ENCODE measurements at places on chromosomes 6 and 20. TPM values are rescaled to one million over a fixed set of nuclear protein-coding genes. Genes with fewer than 3 reads are reported as not detected.

DNA sequence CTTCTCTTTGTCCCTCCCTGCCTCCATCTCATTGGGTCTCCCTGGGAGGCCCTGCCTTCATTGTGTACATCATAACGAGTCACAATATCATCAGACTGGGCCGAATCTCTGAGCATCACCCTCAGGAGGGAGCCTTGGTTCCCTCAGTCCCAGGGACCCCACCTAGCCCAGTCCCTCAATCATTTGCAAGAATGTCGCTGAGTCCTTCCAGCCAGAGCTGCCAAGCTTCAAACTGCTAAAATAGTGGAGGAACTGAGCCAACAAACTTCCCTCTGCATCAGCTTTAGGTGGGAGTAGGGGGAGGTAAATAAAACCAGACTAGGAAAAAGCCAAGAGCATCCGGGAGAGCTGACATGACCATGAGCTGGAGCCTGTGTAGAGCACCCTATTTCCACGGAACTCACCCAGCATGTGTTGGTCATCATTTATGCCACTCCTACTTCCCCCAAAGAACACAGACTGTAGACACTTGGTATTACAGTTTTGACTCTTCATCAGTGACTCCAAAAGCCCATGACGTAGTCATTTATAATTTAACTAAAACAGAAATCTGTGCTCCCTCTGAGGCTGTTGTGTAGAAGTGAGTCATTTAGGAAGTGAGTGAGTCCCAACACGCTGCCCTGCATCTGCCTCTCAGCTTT is 28.8 kb upstream of the IL17A start:
- DNase-seq, result no peak

- DNase-seq, result no peak
These were observed 4.8 kb upstream of the PRSS16 start for GRCh38 chr6:27242589-27243265.

DNA sequence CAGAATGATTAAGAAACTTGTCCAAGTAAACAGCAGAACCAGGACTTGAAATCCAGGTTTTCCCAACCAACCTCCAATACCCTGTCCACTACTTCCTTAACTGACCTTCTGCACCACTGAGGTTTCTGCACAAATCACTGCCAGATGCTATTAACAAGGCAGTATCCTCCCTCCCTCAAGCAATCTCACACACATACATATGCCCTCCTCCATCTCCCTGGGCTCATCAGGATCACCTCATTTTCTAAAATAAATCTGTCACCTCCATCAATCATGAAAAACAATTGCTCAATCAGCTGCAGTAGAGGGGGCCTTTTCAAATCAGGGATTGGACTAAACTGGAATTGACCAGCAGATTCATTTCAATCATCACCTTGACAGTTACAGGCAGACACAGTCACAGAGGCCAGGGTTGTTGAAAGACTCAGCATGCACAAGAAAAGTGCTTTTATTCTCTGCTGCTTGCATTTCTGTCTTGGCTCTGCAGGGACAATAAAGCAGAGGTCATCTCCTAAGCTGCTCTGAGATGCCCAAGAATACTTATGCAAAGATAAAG is 539.4 kb downstream of the PTPRT start:
- no peak for DNase-seq

DNA sequence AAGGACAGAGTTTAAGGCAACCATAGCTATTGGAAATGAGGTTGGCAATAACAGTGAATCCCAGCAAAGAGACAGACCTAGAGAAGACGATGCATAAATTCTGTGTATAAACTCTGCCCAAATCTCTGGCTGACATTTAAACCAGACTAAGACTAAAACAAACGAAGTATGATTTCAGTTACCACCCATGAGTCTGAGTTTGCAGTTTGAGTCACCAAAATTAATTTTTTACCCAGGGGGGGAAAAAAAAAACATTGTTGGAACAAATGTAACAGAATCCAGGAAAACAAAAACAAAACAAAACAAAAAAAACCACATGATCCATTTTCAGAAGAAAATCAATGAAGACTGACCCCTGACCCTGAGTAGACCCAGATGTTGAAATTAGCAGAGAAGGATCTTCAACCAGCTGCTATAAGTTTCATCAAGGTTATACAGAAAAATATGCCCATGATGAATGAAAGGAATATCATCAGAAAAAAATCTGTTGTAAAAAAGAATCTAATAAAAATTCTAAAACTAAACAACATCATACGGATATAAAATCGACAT is 190.8 kb downstream of the GMDS start:
- no peak for DNase-seq

GRCh38 chr20:9389346-9389745 is 125.0 kb upstream of the LAMP5 start:
- DNase-seq, result peak; percentile 54

KHDC1 gene
- total RNA-seq, result 2.9 TPM

EMILIN3 gene
- 0.63 TPM for total RNA-seq
